ENCODE measurements at places on chromosomes 16 and 17.
A peak's percentile ranks its signal among the peaks of the same experiment; 100 is the strongest.

GRCh38 chr16:88533932-88534637, 36.1 kb upstream of the ZC3H18 start:
- DNase-seq: peak; percentile 75

DNA sequence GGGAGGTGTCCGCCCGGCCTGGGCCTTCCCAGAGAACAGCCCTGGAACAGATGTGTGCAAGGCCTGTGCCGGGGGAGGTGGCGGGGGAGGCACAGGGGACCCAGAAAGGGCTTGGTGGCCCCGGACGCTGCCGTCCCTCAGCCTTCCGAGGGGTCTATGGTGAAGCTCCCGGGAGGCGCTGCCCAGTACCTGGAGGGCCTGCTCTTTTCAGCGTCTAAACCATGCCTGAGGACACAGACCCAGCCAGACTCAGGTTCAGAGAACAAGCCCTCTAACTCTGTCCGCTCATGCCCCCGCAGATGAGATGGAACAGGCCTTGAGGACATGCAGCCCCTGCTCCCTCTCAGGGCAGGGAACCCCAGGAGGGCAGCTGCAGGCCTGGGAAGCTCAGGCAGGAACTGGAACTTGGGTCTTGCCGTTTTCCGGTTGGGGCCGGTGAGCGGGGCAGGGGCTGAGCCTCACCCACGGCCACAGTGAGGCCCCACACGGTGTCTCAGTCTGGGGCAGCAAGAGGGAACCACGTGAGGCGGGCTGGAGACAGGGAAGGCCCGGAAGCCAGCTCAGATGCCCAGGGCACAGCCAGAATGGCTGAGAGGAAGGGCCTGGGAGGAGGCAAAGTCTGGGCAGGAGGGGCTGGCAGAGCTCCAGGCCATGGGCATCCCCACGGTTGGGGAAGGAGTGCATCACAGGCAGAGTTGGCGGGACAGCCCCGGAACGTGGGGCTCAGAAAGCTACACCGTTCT, 12.5 kb downstream of the SLC16A3 start:
- DNase-seq: peak; percentile 17

- DNase-seq: no peak
Observed at GRCh38 chr16:88662222-88662842, 559 bp downstream of the MVD start.

- DNase-seq: peak; percentile 17
Observed at GRCh38 chr17:13337864-13338371, 263.8 kb downstream of the HS3ST3A1 start.

GRCh38 chr16:73147958-73148357, 100.0 kb upstream of the ZFHX3 start:
- no peak for DNase-seq

- DNase-seq: no peak
Observed at GRCh38 chr17:71163121-71163812, 957.6 kb upstream of the SOX9 start.

GRCh38 chr16:48262631-48263030, 15.3 kb upstream of the ABCC11 start:
- DNase-seq: no peak

DNA sequence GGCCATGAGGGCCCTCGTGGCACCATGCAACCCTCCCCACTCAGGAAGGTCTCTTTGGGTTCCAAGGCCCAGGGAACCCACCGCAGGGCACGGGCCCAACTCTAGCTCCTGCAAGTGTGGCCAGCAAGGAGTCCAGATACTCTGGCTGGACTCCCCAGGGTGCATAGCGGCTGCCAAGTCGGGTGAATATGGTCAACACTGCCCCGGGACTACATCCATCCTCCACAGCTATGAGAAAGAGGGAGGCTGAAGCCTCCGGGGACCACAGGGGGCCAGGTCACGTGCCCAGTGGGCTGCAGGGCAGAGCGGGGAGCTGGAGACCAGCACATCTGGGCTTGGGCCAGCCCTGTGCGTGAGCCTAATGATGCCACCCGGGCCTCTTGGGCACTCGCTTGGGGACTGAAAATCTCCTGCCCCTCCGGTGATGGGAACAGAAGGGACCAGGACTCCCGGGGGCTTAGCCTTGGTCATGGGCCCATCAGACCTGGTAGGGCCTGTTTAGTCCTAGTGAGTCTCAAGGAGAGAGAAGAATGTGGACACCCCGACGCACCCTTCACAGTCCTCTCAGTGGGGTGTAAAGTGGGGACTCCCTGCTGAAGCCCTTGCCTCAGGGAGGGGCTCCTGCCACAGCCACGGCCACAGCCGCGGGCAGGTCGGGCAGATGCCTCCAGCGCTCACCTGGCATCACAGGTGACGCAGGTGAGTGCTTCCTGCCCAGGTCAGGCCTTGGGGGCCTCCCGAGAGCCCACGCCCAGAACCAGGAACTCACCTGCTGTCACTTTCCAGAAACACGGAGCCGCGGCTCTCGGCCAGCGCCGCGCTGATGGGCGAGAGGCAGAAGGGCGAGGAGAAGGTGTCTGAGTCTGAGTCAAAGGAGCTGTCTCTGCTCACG, 26.0 kb downstream of the TBC1D16 start:
- no peak for DNase-seq

GRCh38 chr16:8716592-8716991, 42.2 kb downstream of the ABAT start:
- DNase-seq: no peak

DNA sequence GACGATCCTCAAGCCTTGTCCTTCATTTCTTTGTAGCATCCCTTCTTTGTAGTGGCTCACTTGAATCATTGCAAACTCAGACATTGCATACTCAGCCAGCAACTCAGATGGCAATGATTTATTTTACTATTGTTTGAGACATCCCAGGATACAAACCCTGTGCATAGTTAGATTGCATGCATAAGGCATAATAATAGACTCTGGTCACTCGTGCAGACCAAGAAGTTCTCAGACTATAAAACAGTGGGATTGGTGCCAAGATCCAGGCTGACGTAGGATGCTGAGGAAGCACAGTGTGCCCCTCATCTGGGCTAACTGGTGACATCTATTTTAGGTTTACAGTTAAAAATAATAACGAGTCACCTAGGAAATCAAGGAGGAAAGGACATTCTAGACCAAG, 142.3 kb downstream of the PMP22 start:
- DNase-seq: no peak

GRCh38 chr16:46976550-46976949, 3.1 kb upstream of the DNAJA2 start:
- no peak for DNase-seq

DNA sequence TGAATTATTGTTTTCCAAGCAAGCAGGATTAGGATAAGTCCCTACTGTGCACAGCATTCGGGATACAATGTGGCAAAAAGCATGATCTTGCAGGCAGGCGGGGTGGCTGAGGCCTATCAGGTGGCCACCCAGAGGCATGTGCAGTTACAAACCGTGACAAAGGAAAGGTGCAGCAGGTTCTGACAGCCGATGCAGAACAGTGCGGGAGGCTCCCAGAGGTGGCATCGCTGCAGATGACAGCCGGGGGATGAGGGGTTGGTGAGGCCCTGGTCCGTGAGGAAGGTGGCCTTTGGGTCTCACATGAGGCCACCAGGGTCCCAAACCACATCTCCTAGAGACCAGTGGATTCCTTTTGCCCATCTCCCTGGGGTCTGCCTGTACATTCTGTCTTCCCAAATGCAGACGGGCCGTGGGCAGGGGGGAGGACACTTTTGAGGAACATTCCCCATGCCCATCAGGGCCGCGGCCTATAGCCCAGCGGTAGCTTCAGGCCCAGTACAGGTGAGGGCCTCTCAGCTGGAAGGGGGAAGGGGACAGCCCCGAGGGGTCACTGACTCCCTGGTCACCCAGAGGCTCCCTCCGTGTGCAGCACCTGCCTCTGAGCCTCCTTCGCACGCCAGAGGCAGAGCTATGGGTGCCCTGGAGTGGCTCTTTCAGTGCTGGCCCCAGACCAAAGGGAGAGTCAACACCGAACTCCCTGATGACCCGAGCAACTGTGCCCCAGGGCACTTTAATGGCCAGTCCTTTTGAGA, 85.1 kb downstream of the SOCS1 start:
- no peak for DNase-seq

GRCh38 chr17:72338847-72339790, 218.3 kb downstream of the SOX9 start:
- DNase-seq: no peak

- DNase-seq: no peak
Observed at GRCh38 chr16:12334852-12335251, 358.3 kb downstream of the SNX29 start.

DNA sequence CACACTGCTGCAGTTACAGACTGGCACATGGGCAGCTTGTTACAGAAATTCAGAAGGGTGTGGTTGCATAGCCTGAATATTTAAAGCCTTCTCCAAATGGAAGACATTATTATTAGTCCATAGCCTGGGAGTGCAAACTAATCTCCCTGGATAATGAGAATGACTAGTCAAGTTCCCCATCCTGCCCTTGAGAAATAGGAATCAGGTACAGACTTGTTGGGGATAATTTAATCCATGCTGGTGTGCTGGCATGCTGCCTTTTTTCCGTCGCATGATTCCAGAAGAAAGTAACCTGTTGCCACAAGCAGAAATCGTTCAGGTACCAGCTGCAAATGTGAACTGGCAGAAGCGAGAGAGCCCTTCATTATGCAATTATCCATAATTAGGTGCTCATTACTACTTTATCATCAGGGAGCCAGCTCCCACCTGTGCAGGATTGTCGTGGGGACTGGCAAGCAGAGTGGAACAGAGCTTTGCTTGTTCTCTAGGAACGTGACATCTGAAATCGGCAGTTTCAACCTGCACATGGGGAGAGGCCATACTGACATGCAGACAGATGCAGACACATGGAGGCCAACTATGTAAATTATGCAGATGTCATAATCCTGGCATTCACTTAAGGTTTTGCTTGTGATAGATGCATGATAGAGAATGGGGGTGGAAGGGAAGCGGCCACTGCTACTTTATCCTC, 419.4 kb downstream of the PMP22 start:
- DNase-seq: no peak

GRCh38 chr17:72090108-72090507, 30.7 kb upstream of the SOX9 start:
- DNase-seq: no peak

GRCh38 chr17:82835766-82836512, 3.9 kb downstream of the ZNF750 start:
- no peak for DNase-seq

GRCh38 chr17:78442648-78443218, 64.3 kb downstream of the PGS1 start:
- no peak for DNase-seq

DNA sequence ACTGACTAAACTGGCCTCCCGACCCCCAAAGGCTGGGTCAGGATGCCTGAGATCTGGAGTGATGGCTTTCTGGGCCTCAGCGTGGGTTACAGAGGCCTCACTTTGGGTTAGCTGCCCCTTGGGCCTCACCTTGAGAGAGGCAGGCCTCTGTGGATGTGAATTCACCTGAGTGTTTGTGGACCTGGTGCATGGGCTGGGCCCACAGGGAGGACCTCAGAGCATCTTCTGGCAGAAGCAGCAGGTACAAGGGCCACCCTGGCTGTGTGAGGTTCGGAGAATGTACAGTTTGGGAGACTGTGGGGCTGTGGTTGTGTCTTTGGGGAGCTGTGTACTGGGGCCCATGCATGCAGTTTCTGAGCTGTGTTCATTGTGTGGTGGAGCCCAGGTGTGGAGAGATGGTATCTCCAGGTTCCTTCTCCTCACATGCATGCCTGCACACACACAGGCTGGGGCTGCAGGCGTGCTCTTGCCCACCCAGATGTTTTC, 18.3 kb downstream of the RARA start:
- no peak for DNase-seq

DNA sequence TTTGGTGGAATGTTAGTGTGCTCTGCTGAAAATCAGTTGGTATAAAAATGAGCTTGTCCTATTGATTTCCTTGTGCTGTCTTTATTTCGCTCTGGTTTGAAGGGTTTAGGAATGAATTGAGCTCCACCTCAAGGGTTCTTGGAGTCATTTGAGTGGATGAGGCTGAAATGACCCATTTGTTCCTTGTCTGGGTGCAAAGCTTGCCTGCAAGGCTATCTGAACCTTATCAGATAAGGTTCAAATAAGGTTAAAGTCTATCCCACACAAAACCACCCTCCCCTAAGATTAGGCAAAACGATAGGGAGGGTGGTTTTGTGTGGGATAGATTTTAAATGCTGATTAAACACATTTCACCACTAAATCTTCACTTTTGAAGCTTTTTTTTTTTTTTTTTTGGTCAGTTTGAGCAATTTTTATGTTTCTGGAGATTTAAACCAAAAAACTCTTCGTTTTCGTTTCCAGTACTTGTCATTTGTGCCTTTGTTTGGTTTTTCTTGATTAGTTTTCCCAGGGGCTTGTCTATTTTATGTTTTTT, 62.7 kb downstream of the ARHGAP44 start:
- DNase-seq: no peak

DNA sequence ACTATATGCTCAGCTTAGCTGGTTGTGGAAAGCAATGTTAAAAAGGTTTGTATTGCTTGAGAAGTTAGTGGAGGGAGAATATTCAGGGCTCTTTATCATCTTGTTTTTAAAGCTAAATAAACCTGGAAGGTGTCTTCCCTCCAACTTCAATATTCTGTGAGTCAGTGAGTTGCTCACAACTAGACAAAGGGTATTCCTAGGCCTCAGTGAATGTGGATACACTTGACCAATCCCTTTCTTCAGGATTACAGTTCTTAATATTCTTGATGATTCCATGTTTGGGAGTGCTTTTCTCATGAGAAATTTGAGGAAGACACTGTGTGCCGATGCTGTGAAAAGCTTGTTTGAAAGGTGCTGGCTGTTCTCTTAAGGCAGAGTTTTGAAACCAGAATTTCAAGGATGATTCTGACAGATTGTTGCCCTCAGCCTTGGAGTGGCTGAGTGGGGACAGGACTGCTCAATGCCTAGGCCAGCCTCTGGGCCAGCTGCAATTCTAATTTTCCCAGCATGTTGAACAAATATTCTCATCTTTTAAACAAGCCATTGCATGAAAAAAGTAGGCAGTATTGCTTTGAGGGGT, 30.1 kb downstream of the MAP2K4 start:
- no peak for DNase-seq

- DNase-seq: no peak
Observed at GRCh38 chr16:15466886-15467781, 32.7 kb downstream of the BMERB1 start.

DNA sequence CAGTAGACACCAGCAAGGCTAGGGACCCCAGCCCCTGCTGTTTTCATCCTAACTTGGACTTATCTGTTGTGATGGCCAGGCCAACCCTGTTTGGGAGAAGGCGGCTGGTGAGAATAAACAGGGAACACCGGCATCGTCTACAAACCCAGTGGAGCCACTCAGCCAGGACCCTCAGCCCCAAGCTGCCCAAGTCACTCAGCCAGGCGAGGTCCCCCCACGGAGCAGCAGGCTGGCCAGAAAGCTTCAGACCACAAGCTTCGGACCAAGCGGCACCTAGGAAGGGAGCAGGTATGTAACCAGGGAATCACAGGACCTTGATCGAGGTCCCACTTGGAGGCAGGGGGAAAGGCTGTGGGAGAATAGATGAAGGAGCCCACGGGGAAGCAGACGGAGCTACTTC, 23.4 kb downstream of the RBFOX3 start:
- DNase-seq: no peak

DNA sequence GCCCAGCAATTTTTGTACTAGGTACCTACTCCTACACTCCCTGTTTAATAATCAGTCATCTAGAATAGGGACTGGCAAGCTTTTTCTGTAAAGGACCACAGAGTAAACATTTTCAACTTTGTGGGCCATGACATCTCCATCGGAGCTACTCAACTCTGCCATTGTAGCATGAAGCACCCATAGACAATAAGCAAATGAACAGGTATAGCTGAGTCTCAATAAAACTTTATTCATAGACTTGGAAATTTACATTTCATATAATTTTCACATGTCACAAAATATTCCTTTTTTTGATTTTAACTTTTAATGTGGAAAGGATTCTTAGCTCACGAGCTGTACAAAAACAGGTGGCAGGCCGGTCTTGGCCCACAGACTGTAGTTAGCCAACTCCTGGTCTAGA, 345.8 kb downstream of the SOX9 start:
- DNase-seq: no peak

Data from CD4-positive, alpha-beta memory T cell (primary cell).